ENCODE measurements at places on chromosomes 5 and 9. TPM values are rescaled to one million over a fixed set of nuclear protein-coding genes. Genes with fewer than 3 reads are reported as not detected.

The LTC4S gene
- total RNA-seq: 4.0 TPM

The CCL27 gene
- total RNA-seq: 0.68 TPM

The SLC35A4 gene
- 48.7 TPM for total RNA-seq

The CHSY3 gene
- not detected for total RNA-seq

The SPAAR gene
- not detected for total RNA-seq
